Foreskin keratinocyte (primary cell): ENCODE measurements at places on chromosomes 16 and 17. TPM values are rescaled to one million over a fixed set of nuclear protein-coding genes. Genes with fewer than 3 reads are reported as not detected.
A peak's percentile ranks its signal among the peaks of the same experiment; 100 is the strongest.

- DNase-seq: no peak
These were observed 797 bp downstream of the NUDT7 start for GRCh38 chr16:77723108-77723514.

DNA sequence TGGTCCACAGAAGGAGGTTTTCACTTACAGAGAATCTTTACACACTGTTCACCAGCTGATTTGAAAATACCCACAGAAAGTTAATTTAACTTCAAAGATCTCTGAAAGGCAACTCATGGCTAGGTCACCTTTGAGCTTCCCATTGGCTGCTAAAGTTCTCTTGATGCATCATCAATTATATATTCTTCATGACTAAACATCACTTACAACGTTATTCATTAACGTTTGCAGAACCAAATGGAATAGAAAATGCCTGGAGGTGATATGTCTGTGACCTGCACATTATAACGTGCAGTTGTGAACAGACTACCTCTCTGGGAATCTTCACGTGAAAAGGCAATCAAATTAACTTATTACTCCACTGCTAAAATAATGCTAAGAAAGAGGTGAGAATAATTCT lies 238.5 kb downstream of the ZFHX3 start:
- no peak for DNase-seq

DNA sequence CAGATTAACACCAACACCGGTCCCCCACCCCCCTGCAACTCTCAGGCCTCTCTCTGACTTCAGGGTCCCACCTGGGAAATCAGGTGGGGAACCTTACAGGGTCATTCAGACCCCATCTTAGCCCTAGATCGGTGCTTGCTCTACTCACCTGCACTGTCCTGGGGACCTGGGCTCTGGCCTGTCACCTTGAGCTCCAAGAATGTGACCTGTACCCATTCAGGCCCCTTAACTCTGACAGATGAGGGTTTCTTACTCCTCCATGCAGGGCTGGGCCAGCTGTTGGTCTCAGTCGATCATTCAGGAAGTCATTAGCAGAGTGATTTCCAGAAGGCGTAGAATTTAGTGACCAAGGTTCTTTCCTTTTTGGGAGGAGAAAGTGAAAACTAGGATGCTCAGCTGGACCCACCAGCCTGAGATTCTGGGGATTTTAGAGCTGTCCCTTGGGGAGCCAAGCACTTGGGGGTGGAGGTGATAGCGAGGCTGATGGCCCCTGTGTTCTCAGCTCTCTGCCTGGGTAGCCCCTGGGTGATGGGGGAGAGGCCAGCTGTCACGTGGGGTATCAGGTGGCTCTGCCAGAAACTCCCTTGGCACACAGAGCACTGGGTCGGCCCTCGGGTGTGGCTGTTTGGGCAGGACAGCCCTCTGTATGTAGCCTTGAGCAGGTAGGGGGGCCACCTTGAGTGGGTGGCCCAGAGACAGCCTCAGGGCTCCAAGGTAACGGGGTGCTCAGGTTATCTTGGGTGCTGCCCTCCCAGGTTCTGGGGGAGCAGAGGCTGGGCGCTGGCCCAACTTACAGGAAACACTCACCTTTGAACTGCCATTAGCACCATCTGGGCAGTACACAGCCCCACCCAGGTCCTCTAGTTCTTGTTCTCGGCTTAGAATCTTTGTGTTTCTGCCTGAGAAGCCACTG lies 724 bp downstream of the MVP start:
- no peak for DNase-seq

DNA sequence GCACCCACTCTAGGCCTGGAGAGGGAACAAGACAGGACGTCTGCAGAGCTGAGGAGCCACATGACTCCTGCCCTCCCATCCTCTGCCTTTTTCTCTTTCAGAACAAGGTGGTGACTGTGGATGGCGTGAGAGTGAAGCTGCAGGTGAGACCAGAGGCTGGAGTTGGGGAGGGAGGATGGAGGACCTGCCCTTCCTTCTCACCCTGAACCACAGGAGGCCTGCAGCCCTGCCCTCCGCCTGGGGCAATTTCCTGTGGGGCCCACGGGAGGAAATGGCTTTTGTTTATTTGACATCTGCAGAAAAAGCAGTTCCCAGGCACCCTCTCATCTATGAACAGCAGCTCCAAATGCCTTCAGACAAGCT lies 5.1 kb downstream of the RAB37 start:
- DNase-seq: no peak

GRCh38 chr16:35731341-35732040 lies 2272.1 kb downstream of the TP53TG3F start:
- no peak for DNase-seq

- no peak for DNase-seq
These were observed 196.8 kb downstream of the NTN1 start for GRCh38 chr17:9218064-9218635.

- no peak for DNase-seq
These were observed 27.2 kb downstream of the SPNS2 start for GRCh38 chr17:4525691-4526397.

GRCh38 chr16:46582313-46582712 lies 38.9 kb downstream of the SHCBP1 start:
- no peak for DNase-seq

GRCh38 chr16:11298143-11298900 lies 17.2 kb upstream of the PRM1 start:
- DNase-seq: no peak

- no peak for DNase-seq
These were observed 79.7 kb downstream of the AIPL1 start for GRCh38 chr17:6355196-6355595.

DNA sequence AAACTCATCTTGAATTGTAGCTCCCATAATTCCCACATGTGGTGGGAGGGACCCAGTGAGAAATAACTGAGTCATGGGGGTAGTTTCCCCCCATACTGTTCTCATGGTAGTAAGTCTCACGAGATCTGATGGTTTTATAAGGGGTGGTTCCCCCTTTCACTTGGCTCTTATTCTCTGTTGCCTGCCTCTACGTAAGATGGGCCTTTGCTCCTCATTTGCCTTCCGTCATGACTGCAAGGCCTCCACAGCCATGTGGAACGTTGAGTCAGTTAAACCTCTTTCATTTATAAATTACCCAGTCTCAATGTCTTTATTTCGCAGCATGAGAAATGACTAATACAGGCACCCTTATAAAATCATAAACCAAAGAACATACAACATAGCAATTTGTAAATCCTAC lies 79.0 kb downstream of the XYLT1 start:
- DNase-seq: no peak

DNA sequence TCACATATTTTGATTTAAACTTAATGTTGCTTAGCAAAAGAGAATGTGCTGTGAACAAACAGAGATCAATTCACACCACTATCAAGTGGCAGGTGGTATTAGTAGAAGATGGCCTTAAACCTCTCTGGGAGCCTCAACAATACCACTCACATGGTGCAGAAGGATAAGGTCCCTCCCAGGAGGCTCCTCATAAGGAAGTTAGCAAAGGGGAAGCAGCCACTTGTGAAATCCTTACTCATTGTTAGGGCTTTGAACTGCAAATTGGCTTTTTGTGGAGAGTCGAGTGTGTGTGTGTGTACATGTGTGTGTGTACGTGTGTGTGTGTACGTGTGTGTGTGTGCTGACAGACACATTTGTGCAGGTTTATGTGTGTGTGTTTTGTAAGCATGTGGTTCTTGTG lies 48.9 kb upstream of the ASIC2 start:
- DNase-seq: no peak

- DNase-seq: no peak
These were observed 22.5 kb downstream of the ATPAF2 start for GRCh38 chr17:18016426-18016825.

DNA sequence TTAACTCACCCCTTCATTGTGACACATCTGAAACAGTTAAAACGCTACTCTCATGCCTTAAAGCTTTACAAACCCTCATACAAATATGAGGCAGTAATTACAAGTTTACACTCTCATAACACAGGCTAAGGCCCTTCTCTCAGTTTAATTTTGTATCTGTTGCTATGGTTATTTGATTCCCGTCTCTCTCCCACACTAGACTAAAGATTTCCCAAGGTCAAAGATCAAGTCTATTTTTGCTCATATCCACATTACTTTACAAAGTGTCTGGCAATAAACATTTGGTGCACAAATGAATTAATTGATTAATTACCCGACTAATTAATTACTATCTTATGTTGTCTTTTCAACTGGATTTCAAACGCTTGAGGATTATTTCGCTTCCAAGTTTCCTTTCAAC lies 86.4 kb upstream of the MYOCD start:
- DNase-seq: no peak

GRCh38 chr17:16465861-16466338 lies 26.1 kb downstream of the LRRC75A start:
- DNase-seq: no peak

DNA sequence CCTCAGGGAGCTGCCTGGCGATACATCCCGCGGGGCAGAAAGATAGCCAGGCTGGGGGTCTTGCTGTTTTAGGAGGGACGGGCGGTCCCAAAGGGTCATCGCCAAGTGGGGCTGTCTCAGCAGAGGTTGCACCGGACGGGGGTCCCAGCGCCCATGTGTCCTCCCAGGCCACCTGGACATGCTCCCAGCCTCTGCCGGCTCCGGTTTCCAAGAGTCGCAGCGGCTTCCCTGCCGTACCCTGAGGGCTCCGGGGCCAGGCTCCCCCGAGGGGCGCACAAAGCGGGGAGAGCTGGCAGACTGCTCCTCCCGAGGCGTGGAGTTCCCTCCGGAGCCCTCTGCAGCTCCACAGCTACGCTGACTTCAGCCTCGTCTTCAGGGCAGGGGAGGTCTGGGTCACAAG lies 1.2 kb downstream of the TRARG1 start:
- no peak for DNase-seq

DNA sequence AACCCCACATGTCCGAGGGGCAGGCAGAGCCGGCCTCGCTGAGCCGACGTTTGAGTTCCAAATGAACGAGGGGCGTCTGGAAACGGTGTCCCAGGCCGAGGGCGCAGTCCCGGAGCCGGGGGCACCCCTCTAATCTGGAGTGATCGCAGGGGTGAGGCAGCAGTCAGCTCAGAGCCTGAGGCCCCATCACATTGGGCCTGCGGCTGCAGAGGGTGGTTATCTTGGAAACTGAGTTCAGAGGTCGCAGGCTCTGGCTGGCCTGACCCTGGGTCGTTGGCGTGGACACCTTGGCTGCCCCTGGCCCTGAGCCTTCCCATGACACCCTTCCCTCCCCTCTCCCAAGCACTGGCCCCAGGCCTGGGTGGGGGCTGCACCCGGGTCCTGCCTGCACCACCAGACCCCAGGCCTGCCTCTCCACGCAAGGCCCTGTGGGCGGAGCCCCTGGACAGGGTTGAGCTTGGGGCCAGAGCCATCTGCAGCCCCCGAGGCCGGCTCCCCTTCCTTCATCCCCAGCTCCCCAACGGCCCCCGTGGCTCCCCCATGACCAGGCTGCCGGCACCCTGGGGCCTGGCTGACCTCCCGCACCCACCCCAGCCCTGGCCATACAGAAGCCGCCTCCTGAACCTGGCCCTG lies 45.6 kb downstream of the ZFPM1 start:
- DNase-seq: no peak

- no peak for DNase-seq
These were observed 44.9 kb downstream of the ABCA8 start for GRCh38 chr17:68910251-68910705.

- no peak for DNase-seq
These were observed 2.8 kb upstream of the MMP15 start for GRCh38 chr16:58022601-58023371.

GRCh38 chr16:30741461-30741914 lies 6.7 kb upstream of the PHKG2 start:
- DNase-seq: peak; percentile 100

DNA sequence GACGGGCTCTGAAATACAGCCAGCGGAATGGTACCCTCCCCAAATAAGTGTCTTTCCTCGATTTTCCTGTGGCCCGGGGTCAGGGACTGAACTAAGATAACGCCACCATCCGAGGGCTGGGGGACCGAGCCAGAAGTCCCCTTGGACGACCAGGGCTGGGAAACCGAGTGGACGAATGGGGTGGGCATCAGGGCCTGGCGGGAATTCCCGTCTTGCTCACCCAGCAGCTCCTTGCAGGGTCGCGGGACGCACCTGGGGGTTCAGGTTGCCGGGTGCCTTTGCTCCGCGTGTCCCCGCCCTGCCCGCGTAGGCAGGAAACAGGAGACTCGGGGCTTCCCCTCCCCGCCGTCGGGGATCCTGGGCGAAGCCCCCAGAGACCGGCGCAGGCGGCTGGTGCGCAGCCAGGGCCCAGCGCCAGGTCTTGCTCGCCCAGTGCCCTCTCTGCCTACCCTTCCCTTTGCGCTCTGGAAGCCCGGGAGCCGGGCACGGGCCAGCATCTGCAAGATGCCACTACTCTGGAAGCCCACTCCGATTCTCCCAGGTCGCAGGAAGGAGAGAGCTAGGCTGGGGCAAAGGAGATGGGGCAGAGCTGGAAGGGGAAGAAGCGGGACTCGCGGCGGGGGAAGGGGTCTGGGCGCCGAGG lies 665 bp upstream of the GRIN2C start:
- no peak for DNase-seq

The TMEM220 gene
- 1.2 and 1.3 TPM in 2 replicates for total RNA-seq

The TVP23A gene
- not detected in 2 replicates for total RNA-seq

The CLEC19A gene
- not detected in 2 replicates for total RNA-seq

The NOG gene
- 6.1 and 6.2 TPM in 2 replicates for total RNA-seq

The HEATR9 gene
- total RNA-seq: not detected in 2 replicates

The SNX20 gene
- total RNA-seq: not detected in 2 replicates

The KRT25 gene
- not detected in 2 replicates for total RNA-seq

The ZNF771 gene
- total RNA-seq: 3.0 TPM in 2 replicates

The SOX8 gene
- total RNA-seq: not detected in 2 replicates

The SP6 gene
- total RNA-seq: 4.2 and 5.1 TPM in 2 replicates
